Frontal cortex (tissue), 4 donors: ENCODE measurements at places on chromosomes 2 and 18. TPM values are rescaled to one million over a fixed set of nuclear protein-coding genes. Genes with fewer than 3 reads are reported as not detected.

The GKN2 gene
- total RNA-seq = not detected

The ERBB4 gene
- 75.0 TPM for total RNA-seq

The PLEKHH2 gene
- total RNA-seq = 7.3 TPM

The AGBL5 gene
- total RNA-seq = 13.5 TPM

The RUFY4 gene
- not detected for total RNA-seq

The SLC9A2 gene
- 0.41 TPM for total RNA-seq

The CRIM1 gene
- 97.8 TPM for total RNA-seq

The GALR1 gene
- total RNA-seq = under 0.01 TPM

The HOXD13 gene
- not detected for total RNA-seq

The TGFA gene
- total RNA-seq = 14.3 TPM

The PDCD1 gene
- 0.41 TPM for total RNA-seq

The SULT1C4 gene
- total RNA-seq = 4.5 TPM

The TEX44 gene
- total RNA-seq = not detected

The ANKRD62 gene
- total RNA-seq = not detected

The SCYGR4 gene
- total RNA-seq = not detected

The BAZ2B gene
- 192 TPM for total RNA-seq
